ENCODE measurements at places on chromosomes 3 and 15.

GRCh38 chr15:67822537-67823313, 2.6 kb upstream of the SKOR1 start:
- no peak for DNase-seq

- DNase-seq, result no peak
Measured at GRCh38 chr3:156443079-156443478, 111.8 kb downstream of the SSR3 start.

DNA sequence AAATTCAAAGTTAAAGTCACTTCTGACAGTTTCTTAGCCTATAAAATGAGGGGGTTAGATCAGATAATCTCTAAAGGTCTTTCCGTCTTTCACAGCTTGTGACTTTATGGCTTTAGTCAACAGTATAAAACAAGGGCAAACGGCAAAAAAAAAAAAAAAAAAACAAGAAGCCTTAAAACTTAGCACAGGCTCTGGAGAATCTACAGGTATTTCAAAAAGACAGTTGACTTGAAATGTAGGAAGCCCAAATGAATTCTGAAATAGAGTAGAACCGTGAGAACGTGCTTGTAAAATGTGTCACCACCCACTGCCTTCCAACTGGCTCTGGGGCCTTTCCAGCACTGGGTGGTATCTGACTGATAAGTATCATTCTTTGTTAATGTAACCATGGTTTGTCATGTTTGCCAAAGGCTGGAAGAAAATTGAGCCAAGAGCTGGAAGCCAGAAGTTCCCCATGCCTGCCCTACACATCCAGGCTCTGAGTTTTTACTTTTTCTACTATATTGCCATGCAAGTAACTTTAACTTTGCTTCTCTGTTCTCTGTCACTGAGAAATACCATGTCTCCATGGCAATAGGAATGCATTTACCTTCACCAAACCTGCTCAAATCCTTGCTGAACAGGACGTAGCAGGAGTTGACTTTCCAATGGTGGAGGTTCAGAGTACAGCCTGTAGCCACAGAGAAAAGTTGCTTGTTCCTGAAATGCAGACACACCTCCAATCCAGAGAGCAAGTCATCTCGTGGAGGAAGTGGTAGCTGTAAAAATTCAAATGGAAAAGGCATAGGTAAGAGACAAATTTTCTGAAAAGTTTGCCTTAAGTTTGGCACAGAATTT, 35.8 kb upstream of the THSD4 start:
- no peak for DNase-seq

GRCh38 chr3:112930771-112931170, 44.1 kb downstream of the CD200R1 start:
- DNase-seq, result no peak

GRCh38 chr15:86677278-86677677, 597.6 kb downstream of the AGBL1 start:
- DNase-seq, result no peak

Data from NCI-H2081 (cell line).